Motor neuron (in vitro differentiated cells): ENCODE measurements at places on chromosomes 6 and 20.

DNA sequence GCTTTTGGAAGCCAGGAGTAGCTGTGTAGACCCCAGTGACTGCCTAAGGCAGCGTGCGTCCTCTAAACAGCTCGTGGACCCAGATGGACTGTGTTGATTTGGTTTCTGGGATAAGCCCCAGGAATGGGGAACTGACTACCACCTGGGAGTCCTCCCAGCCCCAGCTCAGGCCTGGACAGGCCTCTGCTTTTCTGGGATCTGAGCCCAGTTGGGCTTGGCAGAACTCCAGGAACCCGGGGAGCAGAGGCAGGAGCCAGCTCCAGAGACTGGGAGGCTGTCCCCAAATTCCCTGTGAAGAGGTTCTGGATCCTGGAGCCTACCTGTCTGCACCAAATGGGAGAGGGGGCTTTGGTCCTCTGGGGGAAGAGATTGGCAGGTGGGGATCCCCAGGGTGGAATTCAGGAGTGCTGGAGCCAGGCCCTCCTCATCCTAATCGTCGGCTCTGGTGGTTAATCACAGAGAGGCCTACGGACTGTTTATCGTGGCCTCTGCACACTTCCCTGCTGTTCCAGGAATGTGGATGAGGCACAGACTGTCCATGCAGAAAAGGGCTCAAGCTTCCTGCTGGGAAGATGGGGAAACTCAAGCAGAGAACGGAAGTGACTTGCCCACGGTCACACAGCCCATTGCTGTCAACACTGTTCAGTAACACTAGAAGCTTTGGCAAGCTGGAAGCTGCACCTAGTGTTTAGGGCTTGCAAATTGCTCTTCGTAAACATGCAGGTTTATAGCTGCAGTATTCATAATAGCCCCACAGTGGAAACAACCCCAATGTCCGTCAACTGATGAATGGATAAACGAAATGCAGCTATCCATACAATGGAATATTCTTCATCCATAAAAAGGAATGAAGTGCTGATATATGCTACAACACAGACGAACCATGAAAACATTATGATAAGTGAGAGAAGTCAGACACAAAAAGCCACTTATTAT is 100.6 kb downstream of the KCNB1 start:
- peak; percentile 36 for ATAC-seq

DNA sequence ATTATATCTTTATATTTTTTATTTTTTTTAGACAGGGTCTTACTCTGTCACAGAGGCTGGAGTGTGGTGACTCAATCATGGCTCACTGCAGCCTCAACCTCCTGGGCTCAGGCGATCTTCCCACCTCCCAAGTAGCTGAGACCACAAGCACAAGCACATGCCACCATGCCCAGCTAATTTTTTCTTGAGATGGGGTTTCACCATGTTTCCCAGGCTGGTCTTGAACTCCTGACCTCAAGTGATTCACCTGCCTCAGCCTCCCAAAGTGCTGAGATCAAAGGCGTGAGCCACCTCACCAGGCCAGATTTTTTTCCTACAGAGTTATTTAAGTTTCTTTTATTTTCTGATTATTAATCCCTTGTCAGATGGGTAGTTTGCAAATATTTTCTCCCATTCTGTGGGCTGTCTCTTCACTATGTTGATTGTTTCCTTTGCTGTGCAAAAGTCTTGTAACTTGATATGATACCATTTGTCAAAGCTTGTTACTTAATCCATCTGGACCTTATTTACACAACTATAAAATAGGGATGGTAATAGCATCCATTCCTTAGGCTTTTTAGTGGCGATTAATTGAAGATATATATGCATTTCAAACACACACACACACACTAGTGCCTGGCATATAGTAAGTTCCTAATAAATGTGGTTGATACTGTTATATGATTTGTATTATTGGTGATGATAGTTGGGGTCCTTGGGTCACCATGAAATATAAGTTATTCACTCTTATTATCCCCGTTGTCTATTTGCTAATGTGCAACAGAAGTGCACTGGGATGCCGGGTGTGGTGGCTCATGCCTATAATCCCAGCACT is 187.1 kb downstream of the BCAS1 start:
- ATAC-seq, result peak; percentile 60

DNA sequence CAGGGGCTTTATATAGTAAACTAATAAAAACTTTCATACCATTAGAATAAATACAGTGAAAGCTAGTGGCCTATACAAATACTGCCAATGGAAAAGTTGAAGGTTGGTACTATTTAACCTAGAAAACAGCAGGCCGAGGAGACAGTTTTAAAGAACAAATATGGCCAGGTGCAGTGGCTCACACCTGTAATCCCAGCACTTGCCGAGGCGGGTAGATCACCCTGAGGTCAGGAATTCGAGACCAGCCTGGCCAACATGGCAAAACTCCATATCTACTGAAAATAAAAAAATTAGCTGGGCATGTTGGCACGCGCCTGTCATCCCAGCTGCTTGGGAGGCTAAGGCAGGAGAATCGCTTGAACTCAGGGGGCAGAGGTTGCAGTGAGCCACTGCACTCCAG is 24.8 kb downstream of the GLYATL3 start:
- ATAC-seq, result no peak

GRCh38 chr6:169824021-169824420 is 72.6 kb downstream of the ERMARD start:
- ATAC-seq, result no peak

GRCh38 chr6:90226257-90226656 is 70.4 kb downstream of the BACH2 start:
- ATAC-seq, result no peak

DNA sequence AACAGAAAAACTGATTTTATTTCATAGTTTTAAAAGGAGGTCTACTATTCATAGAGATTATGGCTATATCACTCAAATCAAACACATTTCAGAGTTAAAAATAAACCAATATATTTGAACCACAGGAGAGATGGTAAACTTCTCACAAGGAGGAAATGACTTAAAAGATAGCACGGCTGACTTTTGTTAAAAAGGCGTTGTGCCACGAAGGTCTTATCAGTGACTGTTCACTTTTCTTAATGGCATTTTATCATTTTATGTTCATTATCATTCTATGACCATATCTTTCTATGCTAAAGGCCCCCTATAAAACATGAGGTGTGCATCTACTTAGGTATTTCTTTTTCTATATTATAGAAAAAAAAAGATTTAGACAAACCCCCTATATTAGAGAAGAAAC is 19.6 kb downstream of the ELOVL4 start:
- no peak for ATAC-seq

DNA sequence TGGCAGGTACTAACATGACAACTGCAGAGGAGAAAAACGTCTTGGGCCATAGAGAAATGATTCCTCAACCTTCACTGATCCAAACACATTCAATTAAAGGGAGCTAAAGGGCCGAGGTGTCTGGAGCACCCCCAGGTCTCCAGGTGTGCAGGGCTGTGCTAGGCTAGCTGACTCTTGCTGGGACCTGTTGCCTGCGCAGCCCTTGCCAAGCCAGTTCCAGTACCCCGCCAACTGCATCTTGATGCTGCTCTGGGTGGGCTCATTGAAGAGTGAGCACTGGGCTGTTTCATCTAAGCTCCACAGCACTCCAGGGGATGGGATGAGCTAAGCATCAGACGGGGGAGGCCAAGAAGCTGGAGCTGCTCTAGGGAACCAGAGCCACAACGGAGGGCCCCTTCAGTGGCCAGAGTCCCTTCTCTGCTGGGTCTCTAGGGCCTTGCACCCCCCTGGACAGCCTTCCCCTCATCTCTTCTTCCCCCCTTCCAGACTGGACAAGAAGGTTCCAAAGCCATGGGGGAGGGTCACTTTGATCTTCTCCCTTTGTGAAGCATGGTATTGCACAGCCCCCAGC is 15.9 kb downstream of the LEMD2 start:
- no peak for ATAC-seq

DNA sequence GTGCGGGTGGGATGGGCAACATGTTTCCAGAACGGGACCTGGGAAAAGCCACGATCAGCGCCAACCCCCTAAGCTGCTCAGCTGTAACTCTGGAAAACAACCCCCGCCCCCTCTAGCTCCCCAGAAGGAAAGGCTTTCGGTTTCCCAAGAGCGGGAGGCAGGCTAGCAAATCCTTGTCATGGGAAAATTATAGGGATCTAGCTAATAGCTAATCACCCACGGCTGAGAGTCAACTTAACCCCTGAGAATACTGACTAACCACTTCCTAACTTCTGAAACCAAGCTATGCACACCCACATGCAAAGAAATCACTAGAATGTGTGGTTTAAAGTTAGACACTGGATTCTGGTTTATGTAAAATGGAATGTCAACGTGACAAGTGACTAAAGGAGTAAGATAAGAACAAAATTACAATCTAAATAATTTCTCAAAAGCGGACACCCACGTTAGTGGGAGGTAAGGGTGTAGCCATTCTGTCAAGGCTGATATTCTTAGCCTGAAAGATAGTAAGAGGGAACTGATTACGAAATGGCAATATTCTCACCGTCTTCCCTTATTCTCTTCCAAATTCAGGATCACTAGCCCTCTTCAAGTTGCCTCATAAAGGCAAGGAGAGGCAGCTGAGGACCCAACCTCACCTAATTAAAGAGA is 20.1 kb downstream of the JAG1 start:
- ATAC-seq, result peak; percentile 17

- ATAC-seq, result peak; percentile 73
Observed at GRCh38 chr6:43873806-43874714, 104.0 kb downstream of the VEGFA start.

- peak; percentile 56 for ATAC-seq
Observed at GRCh38 chr6:138372711-138373463, 4.8 kb upstream of the SMIM28 start.

DNA sequence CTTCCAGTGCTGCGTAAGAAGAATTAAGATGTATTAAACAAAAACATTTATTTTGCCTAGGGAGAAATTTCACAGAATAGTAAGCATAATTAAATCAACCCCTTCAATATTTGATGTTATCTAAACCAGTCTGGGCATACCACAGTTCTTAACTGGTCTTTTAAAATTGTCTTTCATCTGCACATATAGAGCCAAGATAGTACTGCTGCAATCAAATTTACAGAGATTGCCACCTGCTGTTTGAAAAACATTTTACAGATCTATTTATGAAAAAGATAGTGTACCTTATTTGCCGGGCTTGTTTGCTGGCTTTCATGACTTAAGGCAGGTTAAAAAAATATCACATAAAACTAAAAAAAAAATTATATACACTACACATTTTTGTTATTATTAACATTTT is 323.2 kb downstream of the ADGRB3 start:
- ATAC-seq, result peak; percentile 63

GRCh38 chr20:35312318-35312717 is 20.1 kb upstream of the FAM83C start:
- ATAC-seq, result no peak

GRCh38 chr6:69487688-69488087 is 309.1 kb downstream of the LMBRD1 start:
- ATAC-seq, result no peak

GRCh38 chr6:138492113-138492512 is 7.2 kb downstream of the NHSL1 start:
- ATAC-seq, result peak; percentile 56

DNA sequence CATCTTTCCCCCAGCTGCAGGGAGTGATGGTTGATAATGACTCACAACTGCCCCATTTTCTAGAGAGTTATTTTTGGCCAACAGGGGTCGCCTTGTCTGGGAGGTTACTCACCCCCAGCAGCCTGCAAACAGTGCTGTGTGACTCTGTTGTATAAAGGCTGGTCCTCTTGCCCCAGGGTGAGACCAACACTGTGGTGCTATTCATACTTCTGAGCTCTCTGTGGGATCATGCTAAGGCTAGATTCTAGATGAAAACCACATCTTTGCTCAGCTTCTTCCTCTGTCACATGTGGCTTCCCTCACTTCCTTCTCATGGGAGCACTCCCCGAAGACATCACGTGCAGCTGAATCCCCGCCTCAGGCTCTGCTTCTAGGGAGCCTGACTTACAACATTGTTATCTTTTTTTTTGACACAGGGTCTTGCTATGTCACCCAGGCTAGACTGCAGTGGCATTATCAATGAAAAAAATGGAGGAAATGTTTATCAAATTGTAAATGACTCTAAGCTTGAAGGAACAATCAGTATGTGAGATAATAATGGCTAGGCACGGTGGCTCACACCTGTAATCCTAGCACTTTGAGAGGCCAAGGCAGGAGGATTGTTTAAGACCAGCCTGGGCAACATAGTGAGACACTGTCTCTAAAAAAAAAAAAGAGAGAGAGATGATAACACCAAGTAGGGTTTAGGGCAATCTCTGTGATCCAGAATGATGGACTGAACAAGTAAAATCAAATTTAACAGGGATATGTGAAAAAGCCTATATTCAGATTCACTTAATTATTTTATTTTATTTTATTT is 55.7 kb upstream of the SLC23A2 start:
- ATAC-seq, result no peak

DNA sequence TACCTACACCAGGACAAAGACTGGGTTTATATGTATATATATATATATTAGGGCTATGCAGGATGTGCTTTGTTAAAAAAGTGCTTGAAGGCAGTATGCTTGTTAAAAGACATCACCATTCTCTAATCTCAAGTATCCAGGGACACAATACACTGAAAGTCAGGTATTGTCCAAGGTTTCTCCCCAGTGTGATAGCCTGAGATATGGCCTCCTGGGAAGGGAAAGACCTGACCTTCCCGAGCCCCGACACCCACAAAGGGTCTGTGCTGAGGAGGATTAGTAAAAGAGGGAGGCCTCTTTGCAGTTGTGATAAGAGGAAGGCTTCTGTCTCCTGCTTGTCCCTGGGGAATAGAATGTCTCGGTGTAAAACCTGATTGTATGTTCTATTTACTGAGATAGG is 156.9 kb downstream of the GPX5 start:
- ATAC-seq, result no peak

GRCh38 chr6:137323860-137324259 is 104.7 kb upstream of the IFNGR1 start:
- no peak for ATAC-seq

GRCh38 chr6:114339706-114340105 is 3.1 kb downstream of the HS3ST5 start:
- peak; percentile 4 for ATAC-seq

GRCh38 chr20:32206760-32207625 is 550 bp downstream of the PLAGL2 start:
- no peak for ATAC-seq

DNA sequence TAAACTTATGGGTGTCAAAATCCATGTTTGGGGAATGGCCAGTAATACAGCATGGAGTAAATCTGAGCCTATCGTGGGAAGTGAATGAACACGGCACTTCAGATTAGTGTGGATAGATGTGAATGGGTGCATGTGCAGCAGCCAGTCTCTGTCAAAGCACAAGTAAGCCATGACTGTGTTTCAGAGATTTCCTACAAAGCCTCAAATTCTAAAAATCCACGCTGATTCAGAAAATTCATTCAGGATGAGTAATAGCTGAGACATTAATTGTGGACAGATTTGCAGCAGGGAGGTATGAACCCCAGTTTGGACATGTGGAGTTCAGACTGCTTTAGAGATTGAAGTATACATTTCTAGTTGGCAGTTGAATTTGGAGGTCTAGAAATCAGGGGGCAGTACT is 115.1 kb downstream of the QKI start:
- ATAC-seq, result peak; percentile 65

- ATAC-seq, result peak; percentile 91
Observed at GRCh38 chr20:51313358-51313827, 229.1 kb downstream of the NFATC2 start.
